ENCODE measurements at places on chromosomes 16 and 17.

GRCh38 chr17:7997186-7997585 is 5.2 kb upstream of the GUCY2D start:
- peak; percentile 72 for DNase-seq

GRCh38 chr16:86322806-86323205 is 187.5 kb upstream of the FOXF1 start:
- DNase-seq: no peak

DNA sequence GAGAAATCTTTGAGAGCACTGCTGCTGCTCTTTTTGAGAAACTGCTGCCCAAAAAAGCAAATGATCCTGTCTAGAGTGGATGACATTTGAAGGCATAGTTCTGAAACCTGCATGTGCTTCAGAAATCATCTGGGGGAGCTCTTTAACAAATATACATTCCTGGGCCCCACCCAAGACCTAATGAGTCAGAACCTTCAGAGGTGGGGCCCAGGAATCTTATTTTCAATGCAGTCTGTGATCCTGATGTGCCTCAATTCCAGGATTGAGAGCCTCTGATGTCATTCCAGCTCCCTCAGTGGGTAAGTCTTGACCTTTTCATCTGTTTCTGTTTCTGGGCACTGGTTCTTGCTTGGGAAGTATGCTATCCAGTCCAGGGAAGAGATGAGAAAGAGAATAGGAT is 42.3 kb downstream of the HNF1B start:
- no peak for DNase-seq

GRCh38 chr16:53090286-53090590 is 35.4 kb downstream of the CHD9 start:
- no peak for DNase-seq

DNA sequence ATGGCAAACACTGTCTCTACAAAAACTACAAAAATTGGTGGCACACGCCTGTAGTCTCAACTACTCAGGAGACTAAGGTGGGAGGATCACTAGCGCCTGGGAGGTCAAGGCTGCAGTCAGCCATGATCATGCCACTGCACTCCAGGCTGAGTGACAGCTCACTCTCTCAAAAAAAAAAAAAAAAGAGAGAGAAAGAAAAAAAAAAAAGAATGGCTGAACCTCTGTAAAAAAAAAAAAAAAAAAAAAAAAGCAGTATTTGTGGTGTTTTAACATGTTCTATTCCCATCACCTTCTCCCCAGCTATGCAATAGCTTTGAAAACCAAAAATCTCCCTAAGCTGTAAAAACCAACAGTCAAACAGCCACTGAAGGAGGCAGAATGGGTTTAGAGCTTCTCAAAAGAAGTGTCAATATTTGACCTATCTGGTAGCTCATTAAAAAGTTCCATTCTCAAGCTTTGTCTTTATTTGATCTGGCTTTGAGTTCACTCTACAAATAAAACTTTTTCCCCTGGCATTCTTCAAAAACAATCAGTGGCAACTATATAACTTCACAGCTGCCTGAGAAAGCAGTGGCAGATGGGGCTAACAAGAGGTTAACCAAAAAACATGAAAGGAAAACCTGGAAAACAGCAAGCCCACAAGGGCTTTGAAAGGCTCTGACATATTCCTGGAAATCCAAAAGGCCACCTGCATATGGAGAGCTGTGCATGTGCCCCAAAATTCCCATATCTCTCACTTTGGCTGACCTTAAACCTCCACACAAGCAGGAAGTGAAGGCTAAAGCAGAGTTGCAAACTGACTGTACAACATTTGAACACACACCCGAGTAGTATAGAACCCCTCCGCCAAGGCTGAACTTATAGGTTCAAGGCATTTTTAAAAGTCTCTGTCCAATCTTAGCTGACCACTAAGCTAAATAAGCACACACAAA is 36.0 kb downstream of the USP32 start:
- peak; percentile 40 for DNase-seq

All from DMS53 (cell line).